ENCODE measurements at places on chromosomes 12 and 14.
A peak's percentile ranks its signal among the peaks of the same experiment; 100 is the strongest.

GRCh38 chr12:53492188-53492587 lies 7.1 kb downstream of the MAP3K12 start:
- DNase-seq = no peak

- DNase-seq = no peak
These were observed 1.2 kb downstream of the PELI2 start for GRCh38 chr14:56119201-56119981.

DNA sequence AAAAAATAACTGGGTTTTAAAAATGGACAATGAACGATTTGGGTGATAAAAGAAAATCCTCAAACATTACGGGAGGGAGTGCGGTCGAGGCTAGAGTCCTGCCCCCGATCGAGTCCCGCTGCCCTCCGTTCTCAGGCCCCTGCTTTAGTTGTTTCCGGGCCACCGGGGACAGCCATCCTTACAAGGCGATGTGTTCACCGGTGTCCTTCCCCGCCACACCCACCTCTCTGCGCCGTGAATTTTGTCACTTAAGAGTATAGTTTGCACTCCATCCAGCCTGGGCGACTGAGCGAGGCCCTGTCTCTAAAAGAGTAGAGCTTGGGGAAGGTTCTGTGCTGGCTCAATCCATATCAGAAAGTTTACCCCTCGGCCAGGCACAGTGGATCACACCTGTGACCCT lies 2.9 kb downstream of the ULK1 start:
- DNase-seq = no peak

DNA sequence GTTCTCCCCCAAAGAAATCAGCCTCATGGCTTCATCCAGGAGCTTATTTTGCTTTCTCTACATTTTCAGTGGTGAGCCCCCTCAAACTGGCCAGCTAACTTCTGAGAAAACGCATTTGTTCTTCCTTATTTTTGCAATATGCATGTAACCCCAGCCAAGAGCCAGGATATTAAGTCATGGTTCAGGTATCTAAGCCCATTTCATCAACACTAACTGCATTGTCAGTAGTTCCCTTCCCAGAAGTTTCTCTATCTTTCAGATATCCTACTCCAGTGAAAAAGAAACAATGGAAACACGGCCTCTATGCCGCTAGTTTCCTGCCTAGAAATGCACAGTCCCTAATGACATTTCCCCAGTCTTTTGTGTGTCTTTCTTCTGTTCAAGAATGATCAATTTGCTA lies 102.8 kb upstream of the RASSF8 start:
- DNase-seq = no peak

DNA sequence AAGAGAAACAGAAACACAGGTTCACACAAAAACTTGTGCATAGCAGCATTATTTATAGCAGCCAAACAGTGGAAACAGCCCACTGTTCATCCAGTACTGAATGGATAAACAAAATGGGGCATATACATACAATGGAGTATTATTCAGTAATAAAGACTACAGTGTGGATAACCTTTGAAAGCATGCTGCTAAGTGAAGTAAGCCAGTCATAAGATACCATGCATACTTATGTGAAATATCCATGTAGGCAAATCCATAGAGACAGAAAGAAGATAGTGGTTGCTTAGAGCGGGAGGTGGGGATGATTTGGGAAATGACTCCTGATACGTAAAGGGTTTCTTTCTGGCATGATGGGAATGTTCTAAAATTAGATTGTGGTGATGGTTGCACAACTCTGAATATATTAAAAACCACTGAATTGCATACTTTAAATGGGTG lies 99.4 kb downstream of the CRADD start:
- DNase-seq = no peak

DNA sequence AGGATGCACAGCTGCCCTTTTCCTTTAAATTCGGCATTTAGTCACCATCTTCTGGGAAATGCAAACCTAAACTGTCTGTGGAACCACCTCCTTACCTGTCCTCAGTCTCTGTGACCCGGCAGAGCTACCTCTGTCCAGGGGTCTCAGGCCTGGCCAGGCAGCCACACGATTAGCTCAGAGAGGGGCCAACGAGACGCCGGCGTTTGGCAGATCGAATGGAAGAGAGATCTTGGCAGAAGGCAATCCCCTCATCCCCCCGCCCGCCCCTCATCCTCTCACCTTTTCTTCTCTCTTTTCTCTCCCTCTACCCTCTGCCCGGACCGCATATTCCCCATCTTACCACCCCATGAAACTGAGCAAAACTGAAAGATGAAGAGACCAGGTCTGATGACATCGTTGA lies 101.0 kb downstream of the PIWIL1 start:
- no peak for DNase-seq

DNA sequence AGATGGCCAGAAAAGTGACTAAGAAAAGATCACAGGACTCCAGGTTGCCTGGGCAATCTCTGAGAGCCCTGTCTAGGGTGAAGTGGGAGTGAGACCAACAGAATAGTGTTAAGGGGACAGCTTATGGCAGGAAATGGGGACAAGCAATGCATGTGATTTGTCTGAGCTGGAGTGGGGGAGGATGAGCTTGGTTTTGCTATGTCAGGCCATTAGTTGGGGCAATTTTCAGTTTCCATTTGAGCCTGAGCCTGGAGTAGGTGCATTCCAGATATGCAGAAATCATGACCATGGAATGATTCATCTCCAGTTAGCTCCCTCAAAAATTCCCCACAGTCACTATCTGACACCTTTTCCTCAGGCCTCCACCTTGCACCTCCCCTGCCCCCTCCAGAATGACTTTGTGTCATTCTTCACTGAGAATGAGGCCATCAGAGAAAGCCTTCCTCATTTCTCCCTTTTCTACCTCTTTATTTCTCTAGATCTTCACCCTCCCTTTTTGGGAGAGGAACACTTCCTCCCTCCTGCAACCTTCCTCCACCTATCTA lies 150.9 kb upstream of the PLEKHG7 start:
- peak; percentile 33 for DNase-seq

- no peak for DNase-seq
These were observed 232.6 kb downstream of the VRK1 start for GRCh38 chr14:97029800-97030199.

DNA sequence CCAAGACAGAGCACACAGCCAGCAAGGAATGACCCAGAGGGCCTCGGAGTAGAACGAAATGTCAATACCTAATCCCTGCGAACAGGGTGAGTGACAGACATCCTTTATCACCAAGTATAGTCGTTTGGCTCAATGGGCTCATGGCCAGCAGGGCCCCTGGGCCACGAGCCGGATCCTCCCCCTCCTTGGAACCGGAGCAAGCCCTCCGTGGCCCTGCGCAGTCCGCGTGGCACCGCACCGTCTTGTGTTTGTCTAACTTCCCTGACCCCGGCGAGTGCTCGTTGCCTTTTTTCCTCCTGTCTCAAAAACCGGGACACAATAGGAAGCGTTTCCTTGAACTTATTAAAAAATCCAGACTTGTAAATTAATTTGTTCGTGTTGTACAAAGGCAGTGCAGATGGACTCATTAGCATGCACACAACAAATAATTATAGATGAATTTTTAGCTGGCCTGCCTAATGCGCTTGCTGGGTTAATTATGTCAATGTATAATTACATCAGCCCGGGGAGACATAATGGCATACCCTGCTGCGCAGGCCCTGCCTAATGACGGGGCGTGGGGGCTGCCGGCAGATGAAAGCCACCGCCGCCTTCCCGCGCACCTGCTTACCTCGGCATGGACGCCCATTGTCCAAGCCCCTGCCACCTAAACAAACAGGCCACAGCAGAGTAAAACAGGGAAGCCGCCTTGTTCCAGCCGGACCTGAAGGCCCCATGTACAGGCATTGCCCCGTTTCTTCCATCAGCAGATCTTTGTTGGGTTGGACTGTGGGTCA lies 81.6 kb downstream of the PHETA1 start:
- DNase-seq = no peak

GRCh38 chr12:15782667-15783066 lies 6.5 kb downstream of the EPS8 start:
- no peak for DNase-seq

DNA sequence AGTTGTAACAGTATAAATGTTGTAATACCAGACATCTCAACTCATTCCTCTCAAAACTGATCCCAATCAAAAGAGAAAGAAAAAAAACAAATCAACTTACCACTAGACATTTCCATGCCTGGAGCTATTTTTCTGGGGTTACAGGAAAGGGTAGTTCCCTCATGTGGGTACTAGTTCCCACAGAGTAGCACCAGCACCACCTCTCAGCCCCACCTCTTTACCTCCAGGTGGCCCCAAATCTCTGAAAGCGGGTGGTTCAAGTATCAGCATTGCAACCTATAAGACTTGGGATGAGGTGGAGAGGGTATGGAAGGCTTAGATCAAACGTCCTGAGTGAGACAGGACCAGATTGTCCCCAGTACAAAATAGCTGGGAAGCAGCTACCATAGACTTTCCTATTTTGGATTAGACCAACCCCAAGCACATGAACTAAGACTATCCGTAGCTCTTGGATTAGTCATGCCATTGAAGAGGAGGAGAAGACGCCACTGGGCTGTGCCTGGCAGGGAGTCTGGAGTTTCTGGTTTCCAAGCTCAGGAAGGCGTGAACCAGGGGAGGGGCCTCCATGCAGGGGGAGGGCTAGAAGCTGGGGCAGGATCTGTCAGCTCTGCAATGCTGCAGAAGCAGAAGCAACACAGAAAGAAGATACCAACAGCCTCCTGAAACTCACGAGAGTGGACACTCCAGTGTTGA lies at the start of gene SLC39A2:
Gene SLC39A2 (plus strand): TSS at position 620 of the 693 bp plus-strand sequence. CDS start 154 bp downstream, outside the sequence.
- DNase-seq = no peak

DNA sequence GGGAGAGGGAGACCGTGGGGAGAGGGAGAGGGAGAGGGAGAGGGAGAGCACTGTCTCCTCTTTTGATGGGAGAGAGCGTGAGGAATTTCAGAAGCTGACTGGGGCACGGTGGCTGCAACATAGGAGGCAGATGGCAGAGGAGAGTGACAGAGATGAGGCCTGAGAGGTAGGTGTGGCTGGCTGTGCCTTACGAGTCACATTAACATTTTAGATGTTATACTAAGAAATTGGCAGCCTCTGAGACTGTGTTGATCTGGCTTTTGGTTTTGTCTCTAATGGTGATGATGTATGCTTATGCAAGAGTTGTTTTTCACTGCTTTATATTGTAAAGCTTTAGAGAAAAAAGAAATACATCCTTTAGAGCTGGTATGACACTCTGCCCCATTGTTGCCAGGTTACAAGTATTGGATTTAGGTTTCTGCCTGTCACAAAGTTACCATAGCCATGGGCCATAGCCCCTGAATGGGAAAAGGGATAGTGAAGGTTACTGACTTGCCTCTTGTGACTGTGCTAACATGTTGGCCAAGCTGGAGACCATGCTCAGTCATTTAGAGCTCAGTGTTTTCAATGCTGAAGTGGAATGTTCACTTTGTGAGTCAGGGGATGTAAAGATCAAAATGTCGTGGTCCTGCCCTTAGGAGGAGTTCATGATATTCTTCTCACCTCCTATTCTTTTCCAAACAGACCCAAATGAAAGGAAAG lies 186.2 kb downstream of the SYNE2 start:
- no peak for DNase-seq

GRCh38 chr14:106786697-106787096 lies 1260.3 kb downstream of the TMEM121 start:
- DNase-seq = no peak

DNA sequence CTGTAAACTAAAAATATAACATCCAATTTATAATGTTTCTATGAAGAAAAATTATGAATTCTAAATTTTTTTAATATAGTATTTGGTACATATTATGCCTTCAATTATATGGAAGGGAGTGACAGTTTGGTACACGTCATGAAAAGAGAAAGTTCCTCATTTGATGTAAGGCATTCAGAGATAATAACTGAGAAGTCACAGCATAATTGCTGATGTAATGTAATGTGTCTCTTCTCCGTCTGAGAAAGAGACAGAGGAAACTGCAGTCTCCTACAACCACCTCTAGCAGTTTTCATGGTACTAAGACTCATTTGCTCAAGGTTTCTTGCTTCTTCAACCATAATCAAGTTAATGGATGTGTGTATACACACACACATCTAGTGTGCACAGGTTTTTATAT lies 2.3 kb upstream of the CD69 start:
- no peak for DNase-seq

DNA sequence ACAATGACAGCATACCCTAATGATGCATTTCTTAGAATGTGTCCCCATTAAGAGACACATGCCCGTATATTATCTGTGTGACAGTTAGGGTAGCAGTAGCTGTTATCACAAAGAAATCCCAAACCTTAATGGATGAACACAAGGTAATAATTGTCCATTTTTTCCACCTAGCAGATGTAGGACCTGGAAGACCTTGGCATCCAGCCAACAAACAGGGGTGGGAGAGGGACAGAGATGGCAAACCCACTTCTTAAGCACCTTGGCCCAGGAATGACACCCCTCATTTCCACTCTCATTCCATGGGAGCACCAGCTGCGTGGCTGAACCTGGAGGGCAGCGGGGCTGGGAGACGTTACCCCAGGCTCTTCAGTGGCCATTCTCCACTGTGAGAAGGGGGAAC lies 679.0 kb downstream of the AACS start:
- DNase-seq = no peak

DNA sequence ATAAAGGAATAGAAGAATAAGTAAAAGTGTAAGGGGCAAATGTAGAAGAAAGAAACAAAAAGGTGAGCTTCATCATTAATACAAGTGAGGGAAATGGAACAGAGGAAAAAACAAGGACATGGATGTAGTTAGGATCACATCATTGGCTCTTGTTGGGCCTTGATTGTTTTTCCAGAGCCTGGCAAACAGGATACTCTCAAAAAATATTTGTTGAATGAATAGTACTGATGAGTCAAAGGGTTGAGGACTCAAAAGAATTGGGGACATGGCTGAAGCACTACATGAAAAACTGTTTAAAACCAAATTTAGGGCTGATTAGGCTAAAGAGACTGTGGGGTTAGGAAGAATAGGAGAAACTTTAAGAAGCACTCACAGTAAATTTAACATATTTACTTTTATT lies 11.4 kb upstream of the SRP54 start:
- no peak for DNase-seq

DNA sequence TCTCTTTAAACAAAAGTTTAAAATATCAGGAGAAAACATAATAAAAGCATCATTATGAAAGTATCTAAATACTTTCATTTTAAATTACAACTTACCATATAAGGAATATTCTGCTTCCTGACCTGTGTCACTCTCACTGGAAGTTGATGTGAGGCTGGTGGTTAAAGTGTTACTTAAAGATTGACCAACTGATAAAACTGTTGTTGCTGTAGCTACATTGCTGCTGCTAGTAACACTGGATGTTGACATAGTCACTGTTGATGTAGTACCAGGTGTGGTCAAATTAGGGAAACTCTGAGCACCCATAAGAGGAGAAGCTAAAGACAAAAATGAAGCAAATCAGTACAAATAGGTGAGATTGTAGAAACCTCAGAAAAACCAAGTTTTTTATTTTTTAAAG lies 79.9 kb downstream of the HECTD1 start:
- DNase-seq = no peak

Measured in HTR-8/SVneo (cell line).